ENCODE measurements at places on chromosomes 6 and 20.

DNA sequence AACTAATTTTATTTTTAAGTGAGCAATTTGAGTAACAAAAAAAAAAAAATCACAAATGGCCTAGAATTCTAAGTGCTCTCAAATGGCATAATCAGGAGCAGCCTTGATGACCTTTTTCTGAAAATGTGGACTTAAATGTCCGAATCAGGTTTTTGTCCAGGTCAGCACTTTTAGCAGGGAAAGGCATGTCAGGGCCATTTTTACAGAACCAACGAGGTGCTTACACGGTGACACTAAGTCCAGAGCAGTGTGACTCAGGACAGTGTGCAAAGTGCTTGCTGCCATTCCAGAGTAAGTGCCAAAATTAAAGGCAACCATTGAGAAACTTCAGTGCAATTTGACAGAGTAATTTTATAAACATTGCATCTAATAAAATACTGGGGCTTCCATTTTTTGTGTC lies 127.8 kb downstream of the KIF16B start:
- DNase-seq, result no peak

DNA sequence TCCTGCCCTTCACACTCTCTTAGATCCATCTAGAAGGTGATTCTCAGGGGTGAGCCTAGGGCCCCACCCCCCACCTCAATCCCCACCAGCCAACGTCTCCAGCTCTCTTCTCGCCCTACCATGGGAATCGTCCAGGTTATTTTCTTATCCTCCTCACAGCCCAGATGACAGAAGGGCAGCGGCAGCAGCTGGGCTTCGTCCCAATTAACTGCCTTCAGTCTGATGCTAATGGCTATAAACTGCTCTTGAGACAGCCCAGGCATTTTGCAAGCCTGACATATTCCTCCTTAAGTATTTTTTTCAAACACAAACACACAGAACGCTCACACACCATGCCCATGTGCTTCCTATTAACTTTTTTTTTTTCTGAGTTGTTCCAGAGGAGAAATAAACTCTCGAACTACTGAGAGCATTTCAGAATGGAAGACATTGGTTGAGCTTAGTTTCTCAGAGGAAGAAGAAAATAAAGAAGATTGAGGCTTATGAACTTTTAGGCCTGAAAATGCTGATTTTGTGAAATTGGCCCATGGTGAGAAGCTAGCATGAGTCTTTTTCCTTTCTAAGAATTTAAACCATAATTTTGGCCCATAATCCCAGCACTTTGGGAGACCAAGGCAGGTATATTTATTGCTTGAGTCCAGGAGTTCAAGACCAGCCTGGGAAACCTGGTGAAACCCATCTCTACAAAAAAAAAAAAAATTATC lies 124.6 kb downstream of the EYA2 start:
- no peak for DNase-seq

- DNase-seq, result no peak
Observed at GRCh38 chr20:40875116-40876085, 153.2 kb upstream of the TOP1 start.

GRCh38 chr6:141153563-141153962 lies 979.2 kb upstream of the GJE1 start:
- DNase-seq, result no peak

DNA sequence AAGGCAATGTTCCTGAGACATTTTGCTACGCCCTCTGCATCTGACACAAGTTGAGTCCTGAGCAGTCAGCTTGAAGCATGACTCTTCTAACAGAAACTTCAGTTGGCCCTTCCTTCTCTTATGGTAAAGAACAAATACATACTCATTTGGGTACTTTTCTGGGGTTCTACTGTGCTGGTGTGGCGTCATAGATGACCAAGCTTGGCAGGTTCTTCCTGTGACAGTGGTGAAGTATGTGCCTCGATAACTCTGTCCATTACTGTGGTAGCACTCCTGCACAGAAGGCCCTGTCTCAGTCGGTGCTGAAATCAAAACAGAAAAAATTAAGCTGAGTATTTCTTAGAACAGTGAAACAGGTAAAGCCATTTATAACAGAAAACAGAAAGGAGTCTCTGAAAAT lies 152.5 kb downstream of the SLC22A3 start:
- no peak for DNase-seq

GRCh38 chr6:81766482-81767069 lies 14.1 kb upstream of the TENT5A start:
- no peak for DNase-seq

DNA sequence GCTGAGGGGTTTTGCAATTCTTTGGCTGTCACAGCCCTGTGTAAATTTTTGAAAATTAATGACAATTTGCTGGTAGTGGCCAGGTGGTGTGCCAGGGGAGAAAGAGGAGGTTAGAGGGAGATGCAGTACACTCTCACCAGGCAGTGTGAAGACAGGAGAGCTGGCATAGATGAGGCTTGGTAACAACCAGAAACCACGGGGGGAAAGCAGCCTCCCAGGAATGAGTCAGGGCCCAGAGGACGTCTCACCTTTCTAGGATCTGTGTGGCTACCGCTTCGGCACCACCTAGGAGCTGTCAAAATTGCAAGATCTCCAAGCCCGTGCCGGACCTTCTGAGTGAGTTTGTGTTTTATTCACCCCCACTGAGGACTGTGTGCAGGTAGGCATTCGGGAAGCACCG lies 171.4 kb downstream of the PACRG start:
- DNase-seq, result no peak

DNA sequence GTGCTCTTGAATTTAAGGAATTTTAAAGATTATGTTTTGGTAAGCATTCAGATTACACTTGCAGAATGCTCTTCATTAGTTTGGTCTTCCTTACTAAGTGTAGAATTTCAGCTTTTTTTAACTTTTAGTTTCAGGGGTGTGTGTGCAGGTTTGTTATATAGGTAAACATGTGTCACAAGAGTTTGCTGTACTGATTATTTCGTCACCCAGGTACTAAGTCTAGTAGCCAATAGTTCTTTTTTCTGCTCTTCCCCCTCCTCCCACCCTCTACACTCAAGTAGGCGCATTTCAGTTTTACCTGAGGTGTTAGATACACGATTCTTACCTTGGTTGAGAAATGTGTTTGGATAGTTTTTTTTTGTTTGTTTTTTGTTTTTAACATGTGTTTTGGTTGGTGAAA lies 68.3 kb downstream of the AFG1L start:
- DNase-seq, result no peak

DNA sequence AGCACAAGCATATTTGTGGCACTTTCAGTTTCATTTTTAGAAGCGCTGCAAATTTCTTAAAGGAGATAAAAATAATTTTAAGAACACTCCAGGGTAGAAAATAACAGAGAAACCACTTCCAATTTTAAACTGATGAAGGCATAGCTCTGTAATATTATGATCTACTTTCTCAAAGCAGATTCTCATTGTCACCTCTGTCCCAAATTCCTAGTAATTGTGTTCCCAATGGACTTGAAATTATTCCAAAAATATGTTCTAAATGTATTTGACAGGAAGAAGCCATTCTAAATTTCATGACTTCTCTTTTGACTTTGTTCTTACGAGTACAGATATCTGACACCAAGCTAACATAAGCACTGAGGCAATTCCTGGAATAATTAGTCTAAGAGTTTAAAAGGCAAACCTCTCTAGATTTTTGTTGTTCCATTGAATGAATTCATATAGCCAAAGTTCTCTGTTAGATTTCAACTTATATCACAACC lies 140.2 kb upstream of the CARMIL1 start:
- no peak for DNase-seq

DNA sequence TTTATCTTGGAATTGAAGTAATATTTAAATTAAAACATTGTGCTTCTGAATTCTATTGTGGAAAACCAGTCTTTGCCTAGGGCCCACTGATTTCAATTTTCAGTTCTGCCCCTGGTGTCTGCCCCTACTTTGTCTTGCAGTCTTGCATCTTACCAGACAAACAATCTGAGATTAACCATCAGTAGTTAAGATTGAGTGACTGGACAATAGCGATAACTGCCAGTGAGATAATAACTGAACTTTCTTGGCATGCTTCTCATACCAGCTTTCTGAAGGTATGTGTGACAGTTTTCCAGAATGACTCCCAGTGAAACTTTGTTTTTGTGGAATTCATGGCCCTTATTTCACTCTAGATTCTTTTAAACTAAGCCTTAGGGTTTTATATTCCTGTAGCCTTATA lies 53.5 kb downstream of the KCNQ5 start:
- no peak for DNase-seq

DNA sequence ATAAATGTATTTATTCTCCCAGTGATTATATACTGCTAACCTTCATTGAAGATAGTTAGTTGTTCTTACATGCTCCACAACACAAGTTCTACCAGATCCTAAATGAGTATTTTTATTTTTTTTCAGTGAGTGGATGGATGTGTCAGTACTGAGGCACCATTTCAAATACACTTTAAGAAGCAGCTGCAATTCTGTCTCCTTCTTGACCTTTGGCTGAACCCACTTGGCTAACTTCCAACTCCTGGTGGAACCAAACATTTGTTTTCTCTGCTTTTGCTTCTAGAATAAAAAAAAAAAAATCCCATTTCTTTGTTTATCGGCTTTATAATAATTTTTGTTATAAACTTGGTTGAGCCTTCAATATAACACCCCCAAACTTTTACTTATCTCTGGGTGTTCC lies 458.3 kb upstream of the MAP3K7 start:
- DNase-seq, result no peak

GRCh38 chr6:45946352-45946751 lies 69.3 kb downstream of the CLIC5 start:
- no peak for DNase-seq

DNA sequence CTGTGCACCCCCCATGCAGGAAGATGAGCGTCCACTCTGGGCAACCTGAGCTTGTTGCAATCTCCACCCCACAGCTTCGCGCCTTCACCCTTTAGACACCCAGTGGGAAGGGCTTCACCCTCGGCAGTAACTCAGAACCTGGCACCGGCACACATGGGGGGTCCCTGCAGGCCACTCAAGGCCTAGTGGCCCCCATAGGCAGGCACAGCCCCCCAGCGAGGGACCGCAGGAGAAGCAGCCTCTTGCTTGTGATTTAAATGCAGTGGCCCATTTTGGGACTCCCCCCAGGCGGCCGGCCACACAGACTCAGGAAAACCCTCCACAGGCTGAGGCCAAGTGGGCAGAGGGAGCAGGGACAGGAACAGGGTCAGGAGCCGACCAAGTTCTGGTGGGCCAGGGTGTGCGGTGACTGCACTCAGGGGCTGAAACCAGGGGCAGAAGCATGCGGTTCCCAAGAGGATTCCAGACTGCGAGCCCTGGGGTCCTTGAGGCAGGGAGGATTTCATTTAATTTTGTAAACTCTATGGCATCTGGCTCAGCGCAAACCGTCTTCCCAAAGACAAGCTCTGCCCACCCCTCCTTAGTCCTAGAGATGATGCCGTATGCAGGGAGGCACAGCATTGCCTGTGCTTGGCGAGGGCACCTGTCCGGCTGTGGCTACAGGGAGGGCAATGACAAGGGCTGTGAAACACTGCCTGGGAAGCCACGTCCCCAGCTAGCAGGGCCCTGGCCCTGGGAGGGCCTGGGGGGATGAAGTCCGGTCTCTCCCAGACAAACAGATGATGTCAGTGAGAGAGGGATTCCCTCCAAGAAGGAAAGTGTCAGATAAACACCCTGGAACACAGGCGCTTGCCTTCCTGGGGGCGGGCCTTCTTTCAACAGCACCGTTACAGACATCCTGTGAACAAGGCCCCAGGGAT lies 52.9 kb upstream of the GPR31 start:
- DNase-seq, result no peak

DNA sequence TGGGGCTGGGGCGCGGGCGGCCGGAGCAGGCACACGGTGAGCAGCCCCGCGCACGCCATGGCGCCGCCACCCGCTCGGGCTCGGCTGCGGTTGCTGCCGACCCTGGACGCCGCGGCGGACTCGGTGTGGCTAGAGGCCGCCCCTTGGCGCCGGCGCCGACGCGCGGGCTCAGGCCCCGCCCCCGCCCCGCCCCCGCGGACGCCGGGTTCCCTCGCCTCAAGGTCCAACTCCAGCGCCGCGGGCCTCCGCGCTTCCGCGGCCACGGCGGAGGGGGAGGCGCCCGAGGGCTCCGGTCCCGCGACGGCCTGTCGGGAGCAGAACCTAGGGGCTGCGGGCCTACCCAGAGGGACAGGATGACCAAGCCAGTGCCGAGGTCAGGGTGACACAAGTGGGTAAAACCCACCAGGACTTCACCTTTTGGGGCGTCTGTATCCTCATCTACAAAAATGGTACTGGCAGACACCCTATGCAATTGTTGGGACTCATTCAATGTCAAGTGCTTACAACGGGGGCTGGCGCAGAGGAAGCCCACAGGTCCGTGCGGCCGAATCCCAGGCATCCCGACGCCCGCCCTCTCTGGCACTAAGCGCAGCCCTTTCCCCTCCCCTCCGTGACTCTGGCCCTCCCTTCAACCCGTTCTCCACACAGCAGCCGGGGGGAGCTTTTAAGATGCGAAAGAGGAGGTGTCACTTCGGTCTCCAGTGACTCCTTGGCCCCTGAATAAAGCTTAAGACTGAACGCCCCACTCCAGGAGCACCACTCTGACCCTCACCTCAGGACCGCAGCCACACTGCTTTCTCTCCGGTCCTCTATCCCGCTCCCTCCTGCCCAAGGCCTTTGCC lies at the start of gene NECAB3:
TSS of gene NECAB3 (minus strand) at position 135 of the 842 bp plus-strand sequence. CDS start at position 59, 76 bp downstream.
- peak; percentile 85 for DNase-seq

GRCh38 chr20:32870985-32871384 lies 12.3 kb downstream of the EFCAB8 start:
- no peak for DNase-seq

- no peak for DNase-seq
Observed at GRCh38 chr6:20936949-20937348, 402.7 kb downstream of the CDKAL1 start.

DNA sequence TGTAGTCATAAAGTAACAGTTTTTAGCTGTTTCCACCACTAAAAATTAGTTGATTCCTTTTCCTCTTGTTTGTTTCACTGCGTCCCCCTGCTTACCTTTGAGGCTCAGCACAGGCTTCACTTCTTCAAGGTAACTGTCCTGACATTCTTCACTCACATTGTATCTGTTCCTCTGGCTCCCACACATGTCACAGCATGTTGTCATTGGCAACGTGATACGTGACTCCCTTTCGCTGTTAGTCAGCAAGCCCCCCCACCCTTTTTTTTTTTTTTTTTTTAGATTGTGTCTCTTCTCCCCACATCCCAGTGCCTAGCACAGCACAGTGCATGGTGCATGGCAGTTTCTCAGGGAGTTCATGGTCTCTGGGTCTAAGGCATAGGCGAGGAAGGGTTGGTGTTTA lies 13.3 kb downstream of the VAPB start:
- DNase-seq, result no peak

DNA sequence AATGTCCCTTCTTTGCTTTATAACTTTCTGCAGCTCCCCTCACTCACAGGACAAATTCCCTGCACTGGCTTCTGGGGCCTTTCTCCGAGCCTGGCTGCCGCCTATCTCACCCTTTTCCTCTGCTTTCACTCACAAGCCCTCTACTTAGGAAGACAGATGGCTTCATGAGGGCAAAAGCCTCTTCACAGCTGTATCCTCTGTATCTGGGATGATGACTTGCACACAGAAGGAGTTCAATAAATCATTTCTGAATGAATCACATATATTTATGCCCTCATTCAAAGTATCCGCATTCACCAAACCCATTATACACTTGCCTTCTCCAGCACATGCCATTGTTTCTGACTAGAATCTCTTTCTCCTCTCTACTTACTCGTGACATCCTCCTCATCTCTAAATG lies 159.0 kb upstream of the RIPOR2 start:
- DNase-seq, result no peak
